ENCODE measurements at places on chromosomes 2 and 18.

- no peak for DNase-seq
These were observed 6.3 kb downstream of the MEX3C start for GRCh38 chr18:51191128-51191717.

DNA sequence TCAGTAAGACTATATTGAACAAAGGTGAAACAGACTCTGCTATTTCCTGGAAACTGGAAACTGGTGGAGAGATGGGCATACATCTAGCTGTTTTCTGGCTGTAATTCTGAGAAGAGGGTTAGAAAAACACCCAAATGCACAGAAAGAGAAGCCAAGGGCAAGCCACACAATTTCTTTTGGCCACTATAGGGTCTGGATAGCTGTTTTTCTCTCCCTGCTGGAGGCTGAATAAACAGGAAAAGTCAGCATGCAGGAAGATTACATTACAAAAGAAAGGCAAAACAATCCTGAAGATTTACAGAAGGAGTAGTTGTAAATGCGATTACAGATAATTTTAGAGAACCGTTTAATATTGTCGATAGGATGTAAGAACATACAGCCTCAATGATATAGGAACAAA, 186.2 kb upstream of the REG3G start:
- no peak for DNase-seq

- no peak for DNase-seq
These were observed 3.7 kb downstream of the NEURL3 start for GRCh38 chr2:96501471-96501874.

GRCh38 chr2:169834401-169834800, 7.1 kb downstream of the UBR3 start:
- no peak for DNase-seq

DNA sequence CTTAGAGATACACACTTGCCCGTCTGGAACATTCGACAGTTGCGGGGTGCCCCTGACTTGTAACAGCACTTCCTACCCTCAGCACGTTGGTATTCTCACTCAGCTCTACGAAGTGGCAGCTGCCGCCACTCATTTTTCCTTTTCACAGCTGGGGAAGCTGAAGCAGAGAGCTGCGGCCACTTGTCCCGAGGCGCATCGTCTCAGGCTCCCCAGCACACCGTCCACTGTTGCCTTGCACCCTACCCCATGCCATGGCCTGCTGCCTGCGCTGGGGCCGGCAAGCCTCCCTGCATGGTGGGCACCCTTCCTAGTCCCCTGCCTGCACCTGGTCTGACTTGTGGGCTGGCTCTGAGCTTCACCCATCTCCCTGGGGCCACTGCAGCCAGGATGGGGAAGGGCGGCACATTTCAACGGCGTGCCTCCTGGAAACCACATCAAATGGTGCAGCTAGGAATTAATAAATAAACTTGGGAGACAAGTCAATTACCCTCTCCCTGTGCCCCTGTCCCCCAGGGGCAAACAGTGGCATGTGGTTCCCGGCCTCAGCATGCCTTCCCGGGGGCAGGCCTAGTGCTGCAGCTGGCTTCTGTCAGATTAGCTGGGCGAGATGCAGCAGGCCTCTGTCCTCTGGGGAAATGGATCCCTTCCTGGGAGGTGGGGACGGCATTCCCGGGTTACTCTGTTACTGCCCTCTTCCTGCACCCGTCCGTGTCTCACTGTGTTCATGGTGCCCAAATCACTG, 64.7 kb upstream of the HAAO start:
- peak; percentile 78 for DNase-seq

DNA sequence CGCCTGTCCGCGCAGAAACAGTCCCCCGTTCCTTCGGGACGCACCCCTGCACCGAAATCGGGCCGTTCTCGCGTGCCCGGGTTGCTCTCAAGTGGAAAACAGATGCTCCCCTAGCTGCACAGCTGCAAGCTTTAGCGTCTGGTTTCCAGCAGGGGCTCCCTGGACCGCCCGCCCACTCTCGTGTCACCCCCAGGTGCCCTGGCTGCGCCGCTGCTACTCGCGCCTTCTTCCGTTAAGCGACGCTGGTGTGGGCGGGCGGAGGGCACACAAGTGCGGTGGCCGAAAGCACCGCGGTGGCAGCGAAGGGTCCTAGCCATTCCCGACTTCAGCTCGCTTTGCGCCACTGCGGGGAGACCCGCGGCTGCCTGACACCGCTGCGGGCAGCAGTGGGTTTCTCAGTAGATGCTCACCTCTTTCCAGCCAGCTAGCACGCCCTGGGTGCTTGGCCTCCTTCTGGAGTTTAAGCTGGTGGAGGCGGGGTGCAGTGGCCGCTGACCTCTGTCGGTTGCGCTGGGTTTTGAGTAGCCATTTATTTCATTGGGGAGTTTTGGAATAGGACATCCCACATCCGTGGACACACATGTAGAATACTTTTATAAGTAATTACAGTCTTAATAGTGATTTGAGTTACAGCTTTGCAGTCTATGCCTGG, 806 bp downstream of the ZNF407 start:
- peak; percentile 86 for DNase-seq

GRCh38 chr18:76499637-76500340, 4.7 kb upstream of the ZNF516 start:
- DNase-seq, result no peak

- DNase-seq, result no peak
These were observed 104.4 kb upstream of the SMAD2 start for GRCh38 chr18:48034651-48035555.

DNA sequence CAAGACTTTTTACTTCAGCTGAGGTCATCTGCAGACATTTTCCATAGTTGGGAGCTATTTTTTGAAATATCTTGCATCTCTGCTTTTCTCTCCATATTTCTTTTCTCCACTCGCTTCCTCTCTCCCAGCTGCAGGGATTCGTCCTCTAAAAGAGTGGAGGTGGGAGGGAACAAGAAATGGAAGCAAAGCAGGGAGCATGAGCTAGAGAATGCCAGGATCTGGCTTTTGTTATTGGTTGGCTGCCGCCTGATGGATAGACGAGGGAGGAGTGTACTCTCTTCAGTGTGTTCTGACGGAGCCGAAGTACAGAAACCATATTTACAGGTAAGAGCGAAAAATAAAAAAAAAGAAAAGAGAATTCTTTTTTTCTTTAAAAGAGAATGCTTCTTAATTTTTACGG, at the start of gene CSRNP3:
TSS of gene CSRNP3 (plus strand) at position 282 of the 400 bp plus-strand sequence. CDS start 125,368 bp downstream, outside the sequence.
- peak; percentile 71 for DNase-seq

DNA sequence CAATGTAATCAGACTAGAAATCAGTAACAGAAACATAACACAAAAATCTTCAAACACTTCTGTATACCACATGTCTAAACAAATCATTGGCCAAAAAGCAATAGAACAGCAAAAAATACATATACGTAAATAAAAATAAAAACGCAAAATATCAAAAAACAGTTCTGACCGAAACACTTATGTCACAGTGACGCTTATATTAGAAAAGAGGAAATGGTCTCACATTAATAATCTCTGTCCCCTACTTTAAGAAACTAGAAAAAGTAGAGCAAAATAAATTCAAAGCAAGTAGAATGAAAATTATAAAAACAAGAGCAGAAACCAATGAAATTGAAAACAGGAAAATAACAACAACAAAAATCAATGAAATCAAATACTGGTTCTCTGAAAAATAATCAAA, 41.9 kb downstream of the TMEM131 start:
- no peak for DNase-seq

DNA sequence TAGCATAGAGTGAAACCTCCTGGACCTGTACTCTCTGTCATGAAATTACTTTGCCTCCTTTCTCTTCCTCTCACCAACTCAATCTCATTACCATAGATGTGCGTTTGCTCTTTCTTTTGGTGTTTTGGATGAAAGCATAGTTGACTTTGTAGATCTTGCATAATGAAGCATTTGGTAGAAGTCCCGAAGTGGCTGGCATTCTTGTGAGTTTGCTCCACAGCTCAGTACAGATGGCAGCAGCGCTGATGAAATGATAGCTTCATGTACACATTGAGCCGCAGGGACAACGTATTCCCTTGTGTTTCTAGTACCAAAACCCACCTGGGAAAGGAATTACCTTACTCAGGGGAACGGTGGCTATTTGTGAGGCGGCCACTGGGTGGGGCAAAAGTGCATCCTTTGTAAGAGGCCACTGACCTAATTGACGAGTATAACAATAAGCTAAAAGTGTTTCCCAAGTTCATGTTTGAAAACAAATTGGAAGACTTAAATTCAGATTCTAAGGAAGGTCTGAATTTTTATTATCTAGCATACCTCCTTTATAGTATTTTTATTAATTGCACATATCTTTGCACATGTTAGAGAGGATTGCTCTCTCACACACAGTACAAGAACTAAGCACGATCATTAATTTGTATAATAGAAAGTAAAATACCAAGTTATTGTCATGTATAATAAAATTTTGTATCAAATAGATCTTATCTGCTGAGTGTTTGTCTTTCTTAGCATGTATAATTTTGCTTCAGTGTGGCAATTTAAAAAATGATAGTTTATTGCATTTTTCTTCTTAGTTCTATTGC, 25.4 kb upstream of the CDH7 start:
- peak; percentile 64 for DNase-seq

- no peak for DNase-seq
These were observed 205.4 kb downstream of the TMEM163 start for GRCh38 chr2:134513465-134513804.

DNA sequence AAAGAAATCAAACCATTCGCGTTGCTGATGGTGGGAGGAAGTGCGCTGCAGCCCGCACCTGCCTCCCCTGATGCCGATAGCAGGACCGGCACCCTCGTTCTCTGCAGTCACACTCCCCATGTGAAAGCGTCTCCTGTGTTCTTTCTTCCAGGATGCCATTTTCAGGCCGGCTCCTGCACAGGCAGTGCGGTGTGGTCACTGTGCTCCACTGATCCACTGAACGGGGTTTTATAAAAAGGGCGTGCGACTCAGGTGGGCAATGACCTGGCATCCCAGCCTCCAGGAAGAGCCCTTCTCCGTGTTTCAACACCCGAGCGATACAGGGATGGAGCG, 88.3 kb upstream of the SNTG2 start:
- no peak for DNase-seq

DNA sequence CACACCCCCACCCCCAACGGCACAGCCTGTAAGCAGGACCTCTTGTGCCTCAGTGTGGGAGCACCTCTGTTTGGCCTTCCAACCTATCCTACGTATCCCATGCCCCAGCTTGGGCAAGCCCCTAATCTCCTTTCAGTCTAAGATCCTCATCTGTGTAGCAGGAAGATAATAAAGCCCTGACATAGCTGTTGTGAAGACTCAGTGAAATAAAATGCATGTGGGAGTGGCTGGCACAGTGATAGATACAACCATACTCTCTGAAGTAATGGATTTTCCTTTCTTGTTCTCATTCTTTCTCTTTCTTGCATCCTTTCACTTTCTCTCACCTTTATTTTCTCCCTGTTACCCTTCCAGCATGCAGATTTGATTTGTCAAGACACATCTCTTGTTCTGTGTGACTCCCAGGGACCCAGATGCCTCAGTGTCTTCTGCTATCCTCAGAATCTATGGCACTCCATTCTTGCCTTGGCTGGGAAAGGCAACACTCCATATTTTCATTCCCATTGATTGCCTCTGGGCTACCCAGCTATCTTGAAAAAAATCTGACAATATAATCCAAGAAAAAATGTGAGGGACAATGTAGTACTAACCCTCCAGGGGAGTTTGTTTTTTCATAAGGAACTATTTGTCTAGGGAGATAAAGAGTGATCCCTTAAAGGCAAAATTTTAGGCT, 207.2 kb upstream of the SETBP1 start:
- no peak for DNase-seq

- no peak for DNase-seq
These were observed 106.1 kb downstream of the ETAA1 start for GRCh38 chr2:67503066-67503795.

- DNase-seq, result no peak
These were observed 180.6 kb downstream of the MC4R start for GRCh38 chr18:60191926-60192325.

DNA sequence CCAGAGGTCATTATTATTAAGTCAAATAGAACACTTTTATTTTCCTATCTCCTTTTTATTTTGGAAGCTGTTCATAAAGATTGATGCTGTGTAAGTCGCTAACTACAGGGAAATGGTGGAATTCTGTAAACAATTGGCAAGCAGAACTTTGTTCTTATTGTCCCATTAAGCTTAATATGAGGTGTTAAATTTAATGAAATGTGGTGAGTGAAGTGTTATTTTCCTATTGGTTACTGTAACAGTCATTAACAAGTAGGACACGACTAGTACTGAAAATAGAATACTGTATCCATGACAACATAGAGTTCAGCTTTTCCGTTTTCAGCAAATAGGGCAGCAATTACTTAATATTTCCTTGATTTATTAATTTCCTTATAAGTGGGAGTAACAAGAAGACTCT, 279.1 kb upstream of the ZEB2 start:
- no peak for DNase-seq

DNA sequence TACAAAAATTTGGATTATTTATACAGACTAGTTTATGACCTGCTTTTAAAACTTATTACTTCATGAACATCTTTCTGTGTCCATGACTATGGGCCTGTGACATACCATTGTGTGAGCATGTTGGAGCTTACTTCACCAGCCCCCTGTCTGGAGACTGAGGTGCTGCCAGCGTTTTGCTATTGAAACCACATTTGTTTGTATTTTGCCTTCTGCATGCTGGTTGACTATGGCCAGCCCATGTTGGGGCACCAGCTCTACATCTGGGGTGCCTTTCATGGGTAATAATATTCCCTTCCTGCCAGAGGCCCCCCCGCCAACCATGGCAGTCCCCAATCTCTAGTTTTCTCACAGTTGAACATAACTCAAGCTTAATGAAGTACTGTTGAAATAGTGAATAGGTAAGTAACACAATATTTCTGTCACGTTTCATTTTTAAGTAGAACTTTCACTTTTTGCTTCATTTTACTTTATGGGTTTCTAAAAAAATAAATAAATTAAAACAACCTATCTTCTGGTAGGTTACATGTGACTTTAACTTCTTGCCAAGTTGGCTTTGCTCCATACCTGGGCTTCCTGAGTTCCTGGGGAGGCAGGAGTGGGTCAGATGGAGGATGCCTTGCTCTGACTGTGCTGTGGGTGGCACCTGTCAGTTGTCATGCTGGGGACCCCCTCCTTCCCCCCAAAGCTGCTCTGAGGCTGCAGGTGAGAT, 63.9 kb downstream of the DGKD start:
- DNase-seq, result no peak

DNA sequence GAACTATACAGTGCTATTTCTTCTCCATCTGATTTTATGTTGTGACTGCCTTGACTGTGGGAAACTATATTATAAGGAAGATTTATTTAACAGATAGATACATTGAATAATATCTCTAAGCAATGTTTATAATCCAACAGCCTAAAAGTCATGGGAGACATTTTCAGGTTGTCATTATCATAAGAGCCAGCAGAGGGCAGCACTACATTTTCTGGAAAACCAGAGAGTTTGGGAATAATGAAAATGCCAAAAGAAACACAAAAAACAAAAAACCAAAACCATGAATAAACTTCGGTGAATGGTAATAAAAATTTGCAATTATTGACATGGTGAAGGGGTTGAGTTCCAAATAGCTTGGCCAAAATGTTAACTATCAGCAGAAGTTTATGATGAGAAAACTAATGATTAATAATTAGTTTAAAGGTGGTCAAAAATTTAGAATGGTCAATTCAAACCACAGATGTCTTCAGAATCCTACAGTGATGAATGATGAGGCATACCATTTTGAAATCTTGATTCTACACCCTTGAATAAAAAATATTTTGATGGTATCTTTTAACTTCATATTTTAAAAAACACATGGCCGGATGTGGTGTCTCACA, 4.7 kb downstream of the EEF1B2 start:
- DNase-seq, result no peak

Measured in D341Med (cell line).